A549 (cell line): ENCODE measurements at places on chromosomes 7 and 10. TPM values are rescaled to one million over a fixed set of nuclear protein-coding genes. Genes with fewer than 3 reads are reported as not detected.

DNA sequence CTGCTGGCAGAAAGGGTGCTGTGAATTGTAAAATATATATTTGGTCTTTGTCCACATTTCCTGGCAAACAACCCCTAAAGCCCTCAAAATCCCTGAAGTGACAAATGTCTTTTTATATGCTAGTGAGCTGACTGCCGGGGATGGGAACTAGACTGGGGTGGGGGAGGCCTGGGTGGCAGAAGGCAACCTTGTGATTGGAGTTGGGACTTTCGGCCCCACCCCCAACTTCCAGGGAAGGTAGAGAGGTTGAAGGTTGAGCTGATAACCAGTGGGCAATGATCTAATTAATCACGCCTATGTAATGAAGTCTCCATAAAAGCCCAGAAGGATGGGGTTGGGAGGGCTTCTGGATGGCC is 2.7 kb downstream of the EPHA1 start:
- DNase-seq, result no peak

DNA sequence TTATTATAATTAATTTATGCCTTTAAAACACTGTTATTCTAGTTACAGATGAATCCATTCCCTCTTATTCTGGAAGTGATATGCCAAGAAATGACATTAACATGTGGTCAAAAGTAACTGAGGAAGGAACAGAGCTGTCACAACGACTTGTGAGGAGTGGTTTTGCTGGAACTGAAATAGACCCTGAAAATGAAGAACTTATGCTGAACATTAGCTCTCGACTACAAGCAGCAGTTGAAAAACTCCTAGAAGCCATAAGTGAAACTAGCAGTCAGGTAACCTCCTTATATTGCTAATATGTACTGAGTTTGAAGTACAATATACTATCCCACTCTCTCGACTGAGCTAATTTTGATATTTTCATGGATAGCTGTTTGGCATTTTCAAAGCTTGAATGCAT is 81.6 kb downstream of the CYP51A1 start:
- DNase-seq, result no peak

DNA sequence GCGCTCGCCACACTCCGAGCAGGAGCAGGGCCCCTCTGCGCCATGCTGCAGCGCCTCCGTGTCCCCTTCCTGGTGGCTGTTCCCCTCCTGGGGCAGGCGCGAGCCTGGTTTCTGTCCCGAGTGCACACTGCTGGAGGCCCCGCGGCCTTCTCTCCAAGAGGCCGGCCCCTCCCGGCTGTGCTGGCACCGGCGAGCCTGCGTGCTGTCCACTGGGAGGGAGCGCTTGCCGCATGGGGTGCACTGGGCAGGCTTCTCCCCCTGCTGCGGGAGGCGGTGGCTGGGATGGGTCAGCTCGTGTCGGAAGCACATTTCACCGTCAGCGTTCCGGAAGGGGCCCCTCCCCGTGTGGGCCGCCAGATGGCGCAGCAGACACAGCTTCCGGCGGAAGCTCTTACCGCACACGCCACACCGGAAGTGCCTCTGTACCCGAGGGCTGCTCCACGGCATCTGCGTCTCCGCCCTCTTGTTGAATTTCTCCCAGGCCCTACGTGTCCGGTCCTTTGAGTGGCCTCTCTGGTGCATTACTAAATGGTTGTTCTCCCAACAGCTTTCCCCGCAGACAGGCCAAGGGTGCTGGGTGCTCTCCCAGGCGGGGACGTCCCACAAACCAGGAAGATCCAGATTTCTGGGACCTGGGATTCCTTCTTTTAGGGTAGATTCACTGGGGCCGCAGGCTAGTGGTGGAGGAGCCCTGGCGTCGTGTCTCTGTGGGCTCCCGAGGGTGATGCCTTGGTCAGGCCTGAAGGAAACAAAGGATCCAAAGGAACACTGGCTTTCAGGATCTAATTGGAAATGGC is 18.7 kb downstream of the ZNF786 start:
- DNase-seq, result peak; percentile 31

GRCh38 chr7:40474790-40475680 is 340.2 kb downstream of the SUGCT start:
- DNase-seq, result no peak

DNA sequence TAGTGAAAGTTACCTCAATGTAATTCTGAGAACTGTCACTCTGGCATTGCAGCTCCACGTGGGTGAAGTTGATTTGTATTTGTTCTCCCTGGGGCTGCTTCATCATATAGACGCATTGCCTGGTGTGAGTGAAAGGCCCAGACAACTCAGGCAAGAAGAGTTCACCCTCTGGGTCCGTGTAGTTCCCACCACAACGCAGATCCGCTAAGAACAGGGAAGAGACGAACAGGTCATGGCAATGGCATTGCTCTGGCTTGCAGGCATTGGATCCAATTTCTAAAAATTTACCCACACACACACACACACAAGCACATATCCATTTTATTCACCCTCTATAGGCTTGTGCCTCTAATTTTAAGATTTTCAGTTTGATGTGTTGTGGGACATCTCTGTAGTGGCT is 45.4 kb downstream of the CUBN start:
- no peak for DNase-seq

DNA sequence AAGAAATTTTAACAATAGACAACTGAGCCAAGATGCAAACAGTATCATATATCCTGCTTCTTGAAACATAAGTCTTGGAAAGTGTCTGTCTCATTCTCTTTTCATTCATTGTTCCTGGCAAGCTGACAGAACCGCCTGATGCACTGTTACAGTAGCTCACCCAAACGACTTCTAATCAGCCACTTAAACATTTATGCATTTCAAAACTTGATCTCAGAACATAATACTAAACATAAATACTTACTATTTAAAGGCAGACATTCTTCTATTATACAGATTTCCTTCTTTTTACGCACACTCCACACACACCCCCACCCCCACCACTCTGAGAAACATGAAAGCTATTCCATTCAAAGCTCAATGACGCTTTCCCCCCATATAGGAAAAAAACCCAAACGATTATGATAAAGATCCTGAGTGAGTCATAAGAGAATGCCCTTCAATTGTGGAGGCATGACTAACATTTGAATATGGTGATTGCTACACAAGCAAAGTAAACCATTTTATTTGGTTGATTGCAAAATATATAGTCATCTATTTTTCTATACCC is 30.5 kb downstream of the SHTN1 start:
- DNase-seq, result peak; percentile 45

The GRM3 gene
- polyA plus RNA-seq, result not detected in 3 replicates
